A549 treated with Mapracorat at 1 μM for 4 hours (cell line): ENCODE measurements at places on chromosomes 7 and 10. TPM values are rescaled to one million over a fixed set of nuclear protein-coding genes. Genes with fewer than 3 reads are reported as not detected.

Gene OR2A42
- not detected in 5 replicates for total RNA-seq

Gene SAMD9
- 2.5 to 5.1 TPM (median 4.0 TPM) in 5 replicates for total RNA-seq

Gene CCDC146
- total RNA-seq = 0.48 to 0.84 TPM (median 0.50 TPM) in 5 replicates

Gene HEPACAM2
- total RNA-seq = not detected in 5 replicates

Gene TMEM236
- total RNA-seq = 0.02 to 0.08 TPM (median 0.03 TPM) in 5 replicates

Gene WASL
- 18.1 to 23.2 TPM (median 22.9 TPM) in 5 replicates for total RNA-seq

Gene GPC2
- 0.62 to 1.5 TPM (median 1.0 TPM) in 5 replicates for total RNA-seq

Gene SPDYE2B
- not detected in 5 replicates for total RNA-seq

Gene LLCFC1
- total RNA-seq = not detected in 5 replicates

Gene ACTA2
- total RNA-seq = 16.9 to 20.8 TPM (median 18.2 TPM) in 5 replicates

Gene ZNF212
- 10.5 to 11.3 TPM (median 10.7 TPM) in 5 replicates for total RNA-seq

Gene CYTH3
- 25.6 to 32.4 TPM (median 27.8 TPM) in 5 replicates for total RNA-seq

Gene GDF2
- total RNA-seq = not detected in 5 replicates

Gene GPR26
- not detected in 5 replicates for total RNA-seq
